ENCODE measurements at places on chromosomes 12 and 14. TPM values are rescaled to one million over a fixed set of nuclear protein-coding genes. Genes with fewer than 3 reads are reported as not detected.

- no peak for DNase-seq
Measured at GRCh38 chr14:75223664-75224154, 47.3 kb upstream of the TMED10 start.

DNA sequence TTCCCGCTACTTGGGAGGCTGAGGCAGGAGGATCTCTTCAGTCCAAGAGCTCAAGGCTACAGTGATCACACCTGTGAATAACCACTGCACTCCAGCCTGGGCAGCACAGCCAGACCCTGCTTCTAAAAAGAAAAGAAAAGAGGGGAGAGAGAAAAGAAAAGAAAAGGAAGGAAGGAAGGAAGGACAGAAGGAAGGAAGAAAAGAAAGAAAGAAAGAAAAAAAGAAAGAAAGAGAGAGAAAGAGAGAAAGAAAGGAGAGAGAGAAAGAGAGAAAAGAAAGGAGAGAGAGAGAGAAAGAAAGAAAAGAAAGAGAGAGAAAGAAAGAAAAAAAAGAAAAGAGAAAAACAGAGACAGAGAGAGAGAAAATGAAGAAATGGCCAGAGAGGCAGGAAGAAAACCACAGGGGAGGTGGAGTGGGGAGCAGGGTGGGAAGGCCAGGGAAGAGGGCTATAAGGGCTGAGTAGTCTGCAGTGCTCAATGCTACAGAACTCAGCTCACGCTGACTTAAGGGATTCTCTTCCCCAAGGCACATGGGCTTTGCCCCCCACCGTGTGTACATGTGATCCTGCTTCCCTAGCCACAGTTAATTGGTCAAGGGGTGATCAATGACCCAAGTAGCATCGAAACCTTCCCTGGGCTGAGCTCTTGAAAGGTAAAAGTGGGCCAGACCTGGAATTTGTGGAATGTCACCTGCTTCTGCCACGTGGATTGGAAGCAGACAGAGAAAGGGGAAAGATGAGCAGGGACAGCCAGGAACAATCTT is 90.4 kb upstream of the TMCC3 start:
- no peak for DNase-seq

DNA sequence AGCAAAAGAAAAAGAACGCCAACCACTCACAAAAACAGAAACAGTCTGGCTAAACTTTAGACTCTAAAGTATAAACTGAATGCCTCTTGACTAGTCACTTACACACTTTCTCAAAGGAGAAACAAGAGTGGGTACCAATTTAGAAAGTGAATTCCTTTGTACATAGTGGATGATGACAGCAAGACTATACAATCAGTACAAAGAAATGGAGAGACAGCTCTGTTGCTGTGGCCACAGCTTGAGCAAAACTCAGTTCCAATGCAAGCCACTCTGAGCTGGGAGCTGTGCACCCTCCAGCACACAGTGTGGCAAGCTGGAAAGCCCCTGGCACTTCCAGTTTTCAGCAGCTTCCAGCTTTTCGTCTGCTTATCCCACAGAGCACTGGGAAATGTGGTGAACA is 21.7 kb downstream of the NT5DC3 start:
- DNase-seq, result no peak

DNA sequence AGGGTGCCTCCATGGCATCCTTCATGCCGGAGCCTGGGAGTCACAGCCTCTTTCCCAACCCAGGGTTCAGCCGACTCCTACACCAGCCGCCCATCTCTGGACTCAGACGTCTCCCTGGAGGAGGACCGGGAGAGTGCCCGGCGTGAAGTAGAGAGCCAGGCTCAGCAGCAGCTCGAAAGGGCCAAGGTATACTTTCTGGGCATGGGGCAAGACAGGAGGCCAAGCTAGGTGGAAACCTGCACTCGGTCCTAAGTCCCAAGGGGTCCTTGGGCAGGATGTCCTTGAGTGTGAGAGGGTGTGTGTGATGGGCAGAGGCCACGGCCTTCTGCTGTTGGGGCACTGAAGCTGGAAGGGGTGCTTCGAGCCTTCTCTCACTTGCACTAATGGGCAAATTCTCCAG is 5.0 kb downstream of the CACNB3 start:
- DNase-seq, result no peak

GRCh38 chr12:102407776-102408486 is 72.4 kb downstream of the IGF1 start:
- DNase-seq, result no peak

GRCh38 chr12:107779077-107779831 is 4.8 kb downstream of the ASCL4 start:
- DNase-seq, result no peak

The KLHL42 gene
- total RNA-seq, result 19.1 TPM

The GSKIP gene
- total RNA-seq, result 18.2 TPM
